Smooth muscle cell of the brain vasculature (primary cell): ENCODE measurements at places on chromosomes 16 and 17.

GRCh38 chr16:66849549-66849948 lies 5.3 kb downstream of the CA7 start:
- DNase-seq, result no peak

DNA sequence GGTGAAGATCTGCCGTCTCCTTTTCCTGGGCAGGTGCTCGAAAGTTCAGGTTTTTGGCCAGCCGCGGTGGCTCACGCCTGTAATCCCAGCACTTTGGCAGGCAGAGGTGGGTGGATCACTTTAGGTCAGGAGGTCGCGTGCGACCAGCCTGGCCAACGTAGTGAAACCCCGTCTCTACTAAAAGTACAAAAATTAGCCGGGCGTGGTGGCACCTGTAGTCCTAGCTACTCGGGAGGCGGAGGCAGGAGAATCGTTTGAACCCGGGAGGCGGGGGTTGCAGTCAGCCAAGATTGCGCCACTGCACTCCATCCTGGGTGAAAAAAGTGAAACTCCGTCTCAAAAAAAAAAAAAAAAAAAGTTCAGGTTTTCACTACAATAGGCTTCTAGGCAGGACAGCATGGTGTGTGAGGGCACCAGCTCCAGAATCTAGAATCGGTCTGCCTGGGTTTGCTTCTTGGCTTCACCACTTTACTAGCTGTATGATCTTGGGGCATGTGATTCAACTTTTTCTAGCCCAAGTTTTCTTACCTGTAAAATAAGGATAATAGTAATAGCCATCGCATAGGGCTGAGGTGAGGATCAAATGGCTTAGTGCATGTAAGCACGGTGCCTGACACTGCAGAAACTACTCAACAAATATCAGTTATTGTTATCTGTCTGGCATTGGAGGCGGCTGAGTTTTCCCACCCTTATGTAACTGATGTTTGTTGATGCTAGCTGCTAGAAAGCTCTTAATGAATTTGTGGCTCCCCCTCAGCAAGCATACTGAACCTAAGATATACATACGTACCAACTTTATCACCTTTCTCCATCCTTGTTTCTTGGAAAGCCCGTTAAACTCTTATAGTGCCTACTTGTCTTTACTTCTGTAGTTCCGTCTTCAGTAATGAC lies 1.3 kb downstream of the PSMD12 start:
- no peak for DNase-seq

DNA sequence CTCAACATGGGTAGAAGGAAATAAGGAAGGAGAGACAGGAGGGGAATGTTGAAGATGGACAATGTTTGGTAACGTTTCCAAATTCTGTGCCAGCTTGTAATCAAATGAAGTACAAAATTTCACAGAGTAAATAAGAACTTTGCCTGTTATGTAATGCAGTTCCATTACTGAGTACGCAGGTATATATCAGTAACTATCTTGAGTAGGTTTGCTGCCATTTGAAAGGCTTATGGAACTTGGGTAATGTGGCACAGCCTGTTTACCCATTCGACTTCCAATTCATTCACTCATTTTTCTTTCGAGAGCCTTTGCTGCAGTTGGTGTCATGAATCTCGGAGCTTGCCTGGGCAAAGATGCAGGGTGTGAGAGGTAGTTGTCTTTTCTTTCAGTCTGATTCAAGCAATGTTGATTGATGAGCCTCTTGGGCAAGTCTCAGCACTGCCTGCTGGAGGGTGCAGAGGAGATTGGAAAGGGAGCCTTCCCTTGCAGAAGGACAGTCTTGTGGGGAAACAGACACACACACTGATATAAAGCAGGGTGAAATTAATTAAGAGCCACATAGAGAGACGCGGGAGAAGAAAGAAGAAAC lies 53.4 kb downstream of the ZNF18 start:
- no peak for DNase-seq

GRCh38 chr16:87560428-87561199 lies 41.7 kb upstream of the JPH3 start:
- no peak for DNase-seq

GRCh38 chr17:30554839-30555751 lies 77.9 kb downstream of the GOSR1 start:
- no peak for DNase-seq

DNA sequence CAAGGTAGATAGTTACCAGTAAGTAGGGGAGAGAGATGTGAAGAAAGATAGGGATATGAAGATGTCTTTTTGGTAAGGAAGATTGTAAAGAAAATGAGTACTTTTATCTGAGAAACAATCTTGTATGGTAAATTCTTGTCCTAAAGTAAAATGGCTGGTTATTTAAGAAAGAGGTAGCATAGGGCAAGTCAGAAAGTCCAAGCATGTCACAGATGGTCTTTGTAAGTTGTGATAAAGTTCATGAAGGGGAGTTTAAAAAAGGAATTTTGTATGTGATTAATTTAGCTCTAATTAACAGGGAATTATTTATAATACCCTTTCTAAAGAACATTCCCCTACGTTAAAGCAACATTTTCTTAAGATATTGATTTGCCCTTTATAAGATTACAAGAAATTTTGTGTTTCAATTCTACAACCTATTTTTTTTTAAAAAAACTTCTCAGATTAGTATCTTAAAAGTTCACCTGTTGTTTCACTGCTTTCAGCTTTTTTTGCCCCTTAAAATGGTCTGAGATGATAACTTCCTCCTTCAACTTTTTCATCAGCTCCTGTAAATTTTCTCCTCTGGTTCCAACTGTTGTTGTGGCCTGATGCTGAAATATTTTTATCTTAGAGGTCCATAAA lies 16.2 kb upstream of the CPHXL start:
- no peak for DNase-seq
